ENCODE measurements at places on chromosomes 4 and X.

- H3K4me3 ChIP-seq = no peak overlapping the region
- H3K36me3 ChIP-seq = peaks cover 29% of the 10 kb centered on the region
- H3K27ac ChIP-seq = no peak overlapping the region
- H3K27me3 ChIP-seq = no peaks in the 10 kb centered on the region
- H3K4me1 ChIP-seq = no peaks in the 10 kb centered on the region
Measured at GRCh38 chr4:168374772-168375523, 56.4 kb upstream of the DDX60 start.

- H3K4me1 ChIP-seq = no peaks in the 10 kb centered on the region
- no peaks in the 10 kb centered on the region for H3K36me3 ChIP-seq
- H3K27me3 ChIP-seq = no peaks in the 10 kb centered on the region
- H3K27ac ChIP-seq = no peak overlapping the region
Measured at GRCh38 chr4:131613824-131614216, 1535.3 kb upstream of the PCDH10 start.

GRCh38 chr4:15414551-15415091, 13.2 kb upstream of the C1QTNF7 start:
- H3K27me3 ChIP-seq = peaks cover 6% of the 10 kb centered on the region
- DNase-seq = no peak
- no peaks in the 10 kb centered on the region for H3K36me3 ChIP-seq
- H3K4me1 ChIP-seq = peaks cover 26% of the 10 kb centered on the region
- H3K4me3 ChIP-seq = no peak overlapping the region

- H3K4me1 ChIP-seq = no peaks in the 10 kb centered on the region
- no peak overlapping the region for H3K4me3 ChIP-seq
- H3K27ac ChIP-seq = no peak overlapping the region
- peaks cover 2% of the 10 kb centered on the region for H3K36me3 ChIP-seq
- H3K27me3 ChIP-seq = no peaks in the 10 kb centered on the region
- no peak for DNase-seq
Measured at GRCh38 chr4:106258145-106259045, 57.6 kb downstream of the TBCK start.

- peaks cover 6% of the 10 kb centered on the region for H3K4me1 ChIP-seq
- H3K27ac ChIP-seq = no peak overlapping the region
- no peak overlapping the region for H3K4me3 ChIP-seq
- H3K36me3 ChIP-seq = peaks cover 53% of the 10 kb centered on the region
- no peaks in the 10 kb centered on the region for H3K27me3 ChIP-seq
Measured at GRCh38 chrX:78129714-78130113, 9.7 kb downstream of the TAF9B start.

DNA sequence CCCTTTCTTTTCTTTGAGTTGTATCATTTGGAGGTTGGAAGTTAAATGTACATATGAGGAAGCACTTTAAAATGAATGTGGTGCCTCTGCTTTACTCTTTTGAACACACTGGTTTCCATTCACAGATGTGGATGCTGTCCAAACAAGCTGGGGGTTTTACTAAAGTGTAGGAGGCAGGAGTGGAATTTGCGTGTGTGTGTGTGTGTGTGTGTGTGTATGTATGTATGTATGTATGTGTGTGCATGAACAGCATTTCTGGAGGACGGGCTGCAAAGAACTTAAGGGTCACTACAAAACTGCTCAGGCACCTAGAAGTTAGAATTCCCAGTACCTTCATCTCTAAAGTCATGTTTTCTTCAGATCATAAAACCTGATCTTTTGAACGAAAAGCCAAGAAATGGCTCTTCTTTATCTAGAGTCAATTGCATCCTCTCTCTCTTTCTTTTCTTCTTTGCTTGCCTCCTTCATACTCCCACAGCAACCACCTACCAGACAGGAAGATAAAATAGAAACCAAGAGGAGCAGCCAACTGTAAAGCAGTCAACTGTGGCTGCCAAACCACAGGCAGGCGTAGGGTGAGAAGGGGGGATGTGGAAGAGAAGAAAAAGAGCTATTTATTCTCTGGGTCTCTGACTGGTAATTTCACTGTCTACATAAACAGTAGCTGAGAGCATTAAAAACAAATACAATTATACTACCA, 177.0 kb upstream of the RASGEF1B start:
- H3K27me3 ChIP-seq = no peaks in the 10 kb centered on the region
- no peaks in the 10 kb centered on the region for H3K36me3 ChIP-seq
- DNase-seq = peak; percentile 25
- H3K27ac ChIP-seq = no peak overlapping the region
- peaks cover 41% of the 10 kb centered on the region for H3K4me1 ChIP-seq

- H3K27me3 ChIP-seq = no peaks in the 10 kb centered on the region
- peaks cover 5% of the 10 kb centered on the region for H3K36me3 ChIP-seq
- H3K4me1 ChIP-seq = no peaks in the 10 kb centered on the region
- H3K4me3 ChIP-seq = no peak overlapping the region
Measured at GRCh38 chr4:147916351-147916750, 184.5 kb downstream of the ARHGAP10 start.

DNA sequence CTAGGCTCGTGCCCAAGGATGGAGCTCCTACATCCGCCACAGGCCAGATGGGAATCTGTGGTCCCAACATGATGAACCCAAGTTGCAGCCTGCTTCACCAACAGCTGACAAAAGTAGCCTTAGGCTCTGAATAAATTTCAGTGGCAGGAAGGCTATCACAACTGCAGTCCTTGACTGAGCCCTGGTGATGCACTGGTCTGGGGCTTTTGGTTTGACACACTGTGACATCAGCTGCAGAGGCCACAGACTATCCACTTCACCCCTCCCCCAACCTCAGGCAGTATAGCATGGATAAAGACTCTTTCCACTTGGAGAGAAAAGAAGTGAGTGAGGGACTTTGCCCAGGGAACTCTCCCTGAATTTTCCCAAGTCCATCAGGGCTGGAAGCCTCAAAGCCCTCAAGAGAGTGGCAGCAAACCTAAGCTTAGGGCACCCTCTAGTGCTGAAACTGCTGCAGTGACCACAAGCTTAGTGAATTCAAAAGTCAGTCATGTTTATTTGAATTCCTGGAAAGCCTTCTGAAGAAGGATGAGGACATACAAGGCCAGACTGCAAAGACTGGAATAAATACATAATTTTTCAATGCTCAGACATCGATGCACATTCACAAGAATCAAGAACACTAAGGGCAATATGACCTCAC, 135.0 kb upstream of the TENT5D start:
- DNase-seq = no peak
- H3K36me3 ChIP-seq = no peaks in the 10 kb centered on the region
- no peaks in the 10 kb centered on the region for H3K4me1 ChIP-seq
- no peaks in the 10 kb centered on the region for H3K27me3 ChIP-seq

DNA sequence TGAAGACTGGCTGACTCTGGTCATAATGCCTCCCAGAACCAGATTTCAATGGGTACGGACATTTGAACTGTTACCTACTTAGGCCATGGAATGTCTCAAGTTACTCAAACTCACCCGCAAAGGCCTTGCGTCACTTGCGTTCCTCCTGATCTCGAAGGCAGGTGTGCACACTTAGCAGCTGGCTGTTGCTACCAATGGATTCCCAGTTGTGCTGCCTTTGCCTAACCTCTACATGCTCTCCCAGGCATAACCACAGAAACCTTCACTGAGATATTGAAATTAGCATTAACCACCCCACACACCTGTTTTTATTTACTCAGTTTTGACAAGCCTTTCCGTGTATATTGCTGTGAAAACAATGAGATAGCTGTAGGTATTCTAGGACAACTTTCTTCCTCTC, 2.8 kb downstream of the ERVMER34-1 start:
- H3K4me3 ChIP-seq = no peak overlapping the region
- no peak overlapping the region for H3K27ac ChIP-seq
- no peak for DNase-seq

GRCh38 chr4:61275241-61275640, 75.1 kb downstream of the ADGRL3 start:
- H3K4me3 ChIP-seq = no peak overlapping the region
- H3K27me3 ChIP-seq = no peaks in the 10 kb centered on the region
- no peaks in the 10 kb centered on the region for H3K36me3 ChIP-seq
- no peak for DNase-seq

DNA sequence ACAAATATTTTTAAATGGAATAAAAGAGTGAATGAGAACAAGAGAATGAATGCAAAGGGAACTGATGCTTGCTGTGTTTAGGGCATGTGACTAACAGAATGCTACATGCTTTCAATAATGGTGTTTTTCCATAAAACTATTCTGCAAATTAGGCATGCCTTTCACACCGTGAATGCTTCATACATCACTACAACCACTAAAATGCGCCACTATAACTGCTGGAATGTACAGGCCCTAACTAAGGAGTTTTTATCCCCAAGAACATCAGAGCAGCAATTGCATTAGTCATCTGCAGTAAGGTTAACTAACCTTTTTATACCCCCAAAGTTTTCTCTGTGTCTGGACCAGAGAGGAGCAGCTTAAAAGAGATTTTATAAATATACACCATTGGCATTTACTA, 190.4 kb downstream of the ARAP2 start:
- DNase-seq = no peak
- no peaks in the 10 kb centered on the region for H3K27me3 ChIP-seq
- no peak overlapping the region for H3K4me3 ChIP-seq
- no peaks in the 10 kb centered on the region for H3K4me1 ChIP-seq
- no peaks in the 10 kb centered on the region for H3K36me3 ChIP-seq

GRCh38 chr4:165874072-165874790, 1.2 kb downstream of the TLL1 start:
- H3K27me3 ChIP-seq = peaks cover 63% of the 10 kb centered on the region
- no peak for DNase-seq
- no peak overlapping the region for H3K27ac ChIP-seq
- no peaks in the 10 kb centered on the region for H3K4me1 ChIP-seq
- no peak overlapping the region for H3K4me3 ChIP-seq

- DNase-seq = no peak
- H3K27ac ChIP-seq = no peak overlapping the region
- H3K36me3 ChIP-seq = no peaks in the 10 kb centered on the region
- H3K27me3 ChIP-seq = peaks cover 15% of the 10 kb centered on the region
Measured at GRCh38 chrX:123190096-123190495, 6.0 kb downstream of the GRIA3 start.

DNA sequence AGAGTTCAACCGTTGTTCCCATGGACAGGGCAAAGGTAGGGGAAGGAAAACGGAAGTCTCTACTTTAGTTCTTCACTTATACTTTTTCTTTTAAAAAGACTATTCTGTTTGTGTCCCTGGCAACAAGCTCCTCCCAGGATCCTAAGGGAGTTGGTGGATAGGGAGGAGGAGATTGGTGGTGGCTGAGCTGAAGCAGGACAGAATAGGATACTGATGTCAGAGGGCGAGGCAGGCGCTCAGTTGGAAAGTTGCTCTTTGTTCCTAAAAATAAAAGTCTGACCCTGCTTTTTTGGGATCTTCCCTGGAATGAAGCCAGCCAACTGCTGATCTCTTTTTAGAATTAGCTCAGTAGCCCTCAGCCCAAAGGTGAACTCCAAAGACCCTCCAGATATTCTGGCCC, 104.7 kb downstream of the MGST2 start:
- H3K36me3 ChIP-seq = no peaks in the 10 kb centered on the region
- no peaks in the 10 kb centered on the region for H3K4me1 ChIP-seq
- H3K4me3 ChIP-seq = no peak overlapping the region
